GM23248 (cell line): ENCODE measurements at places on chromosomes 3 and 15. TPM values are rescaled to one million over a fixed set of nuclear protein-coding genes. Genes with fewer than 3 reads are reported as not detected.

COMMD4 gene
- 82.0 and 96.5 TPM in 2 replicates for total RNA-seq

WDR53 gene
- 8.9 and 9.4 TPM in 2 replicates for total RNA-seq

DUOX2 gene
- total RNA-seq: not detected in 2 replicates

A4GNT gene
- total RNA-seq: not detected in 2 replicates

GMPPB gene
- 36.2 and 37.8 TPM in 2 replicates for total RNA-seq

NTRK3 gene
- not detected in 2 replicates for total RNA-seq

HGD gene
- total RNA-seq: not detected in 2 replicates

KBTBD12 gene
- not detected in 2 replicates for total RNA-seq

DYNC1LI1 gene
- 33.4 and 40.5 TPM in 2 replicates for total RNA-seq

CKMT1A gene
- total RNA-seq: not detected in 2 replicates
